ENCODE measurements at places on chromosomes 3 and 15. TPM values are rescaled to one million over a fixed set of nuclear protein-coding genes. Genes with fewer than 3 reads are reported as not detected.

FRMD4B gene
- 6.7 TPM for polyA plus RNA-seq

ONECUT1 gene
- polyA plus RNA-seq, result not detected

DNA sequence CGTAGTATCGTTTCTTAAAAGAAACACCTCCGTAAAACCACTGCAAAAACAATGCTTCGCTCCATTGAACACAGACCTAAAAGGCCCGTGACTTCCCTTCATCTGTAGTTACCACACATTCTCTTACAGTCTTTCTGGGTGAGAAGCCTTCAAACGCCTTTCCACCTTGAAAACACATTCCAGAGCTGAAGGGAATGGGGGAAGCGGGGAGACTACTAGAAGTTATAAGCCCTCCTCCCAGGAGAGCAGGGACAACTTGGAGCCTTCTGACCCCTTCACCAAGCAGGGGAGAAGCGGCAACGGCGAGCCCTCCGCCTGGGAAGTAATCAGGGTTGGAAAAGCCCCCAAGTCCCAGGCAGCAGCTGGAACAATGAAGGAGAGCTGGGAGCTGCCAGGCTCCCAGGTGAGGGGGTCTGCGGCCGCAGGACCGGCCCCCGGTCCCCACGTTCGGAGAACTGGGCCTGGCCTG is 461 bp downstream of the SECISBP2L start:
- H3K27me3 ChIP-seq, result no peaks in the 10 kb centered on the region
- H3K4me1 ChIP-seq, result peaks cover 3% of the 10 kb centered on the region
- H3K27ac ChIP-seq, result peak overlapping the region; percentile 31
- peak overlapping the region; percentile 99 for H3K4me3 ChIP-seq

- no peak for DNase-seq
- H3K4me3 ChIP-seq, result no peak overlapping the region
- no peaks in the 10 kb centered on the region for H3K36me3 ChIP-seq
- no peaks in the 10 kb centered on the region for H3K27me3 ChIP-seq
- no peak overlapping the region for H3K27ac ChIP-seq
These were observed 2.2 kb upstream of the ULK3 start for GRCh38 chr15:74845208-74845568.

MKRN3 gene
- 0.38 TPM for polyA plus RNA-seq

DNA sequence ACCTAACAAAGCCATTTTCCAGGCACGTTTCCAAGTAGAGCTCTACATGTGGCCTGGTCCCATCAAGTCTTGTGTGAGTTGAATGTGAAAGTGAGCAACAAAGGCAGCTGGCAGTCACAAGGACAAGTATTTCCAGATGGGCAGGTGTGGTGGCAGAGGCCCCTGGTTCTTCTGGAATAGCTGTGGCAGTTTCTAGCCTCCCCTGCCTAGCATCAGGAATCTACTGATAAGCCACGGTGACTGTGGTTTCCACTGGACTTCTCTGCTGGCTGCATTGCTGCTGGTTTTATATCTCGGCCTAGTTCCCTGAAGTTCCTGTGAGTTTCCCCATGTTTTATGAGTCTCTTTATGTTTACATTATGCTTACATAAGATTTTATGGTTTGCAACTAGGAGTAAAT is 117.7 kb downstream of the GOLIM4 start:
- DNase-seq, result no peak
- H3K4me3 ChIP-seq, result no peak overlapping the region
- H3K27ac ChIP-seq, result no peak overlapping the region
- H3K27me3 ChIP-seq, result no peaks in the 10 kb centered on the region
- H3K36me3 ChIP-seq, result no peaks in the 10 kb centered on the region

DNA sequence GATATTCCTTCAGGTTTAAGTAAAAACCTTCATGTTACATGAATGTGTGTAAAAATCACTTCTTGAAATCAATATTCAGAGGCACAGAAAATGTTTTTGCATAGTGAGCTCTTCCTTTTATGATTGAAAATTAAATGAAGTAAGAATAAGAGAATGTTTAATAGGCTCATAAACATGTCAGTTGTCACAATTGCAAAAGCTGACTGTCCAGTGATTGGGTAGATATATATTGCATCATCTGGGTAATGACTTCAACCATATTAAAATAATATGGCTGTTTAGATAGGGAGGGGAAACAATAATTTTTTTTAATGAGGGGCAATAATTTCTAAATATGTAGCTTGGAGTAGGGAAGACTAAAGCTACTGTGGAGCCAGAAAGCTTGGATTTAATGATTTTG is 529.8 kb upstream of the GOLIM4 start:
- DNase-seq, result no peak
- no peak overlapping the region for H3K4me3 ChIP-seq

LRRC34 gene
- polyA plus RNA-seq, result 1.7 TPM

GRCh38 chr3:177833332-177833731 is 636.0 kb upstream of the TBL1XR1 start:
- H3K4me3 ChIP-seq, result no peak overlapping the region
- peaks cover 1% of the 10 kb centered on the region for H3K4me1 ChIP-seq
- peaks cover 2% of the 10 kb centered on the region for H3K27me3 ChIP-seq
- no peaks in the 10 kb centered on the region for H3K36me3 ChIP-seq

DNA sequence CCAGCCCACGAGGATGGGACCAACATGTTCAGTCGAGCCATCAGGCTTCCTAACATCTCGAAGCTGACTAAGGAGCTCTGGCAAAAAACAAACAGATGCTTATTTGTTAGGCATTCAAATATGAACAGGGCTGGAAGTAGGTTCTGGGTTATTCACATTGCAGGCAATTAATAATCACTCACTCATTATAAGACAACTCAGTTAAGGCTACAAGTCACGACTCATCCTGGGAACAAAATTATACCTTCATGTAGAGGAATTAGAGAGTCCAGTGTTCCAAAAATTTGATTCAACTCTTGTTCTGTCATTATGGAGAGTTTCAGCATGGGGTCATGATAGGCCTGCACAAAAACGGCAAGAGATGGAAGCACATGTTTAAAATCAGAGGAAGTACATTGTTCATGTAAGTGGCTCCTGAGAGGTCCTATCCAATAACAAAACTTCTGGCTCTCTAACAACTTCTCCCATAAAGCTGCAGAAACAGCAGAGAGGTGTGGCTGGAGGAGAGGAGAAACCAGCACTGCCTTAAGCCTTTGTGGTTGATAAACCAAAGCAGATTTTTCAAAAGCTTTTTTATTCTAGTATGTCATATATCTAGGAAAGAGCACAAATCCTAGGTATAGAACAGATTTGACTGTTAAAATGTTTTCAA is 50.6 kb downstream of the ARHGEF3 start:
- DNase-seq, result no peak
- H3K27me3 ChIP-seq, result no peaks in the 10 kb centered on the region
- no peak overlapping the region for H3K27ac ChIP-seq
- H3K36me3 ChIP-seq, result no peaks in the 10 kb centered on the region
- H3K4me1 ChIP-seq, result peaks cover 13% of the 10 kb centered on the region

DNA sequence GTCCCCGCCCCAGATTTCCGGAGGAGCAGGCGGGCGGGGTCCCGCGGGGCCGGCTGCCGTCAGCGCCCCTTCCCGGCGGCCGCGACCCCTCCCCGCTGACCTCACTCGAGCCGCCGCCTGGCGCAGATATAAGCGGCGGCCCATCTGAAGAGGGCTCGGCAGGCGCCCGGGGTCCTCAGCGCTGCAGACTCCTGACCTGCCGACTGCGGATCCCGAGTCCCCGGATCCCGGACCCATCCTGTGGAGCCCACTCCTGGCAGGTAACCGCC is at the start of gene TRH:
TSS of gene TRH (plus strand) at position 157 of the 269 bp plus-strand sequence. CDS start 1,097 bp downstream, outside the sequence.
- no peak within 1 kb of the TSS for H3K4me3 ChIP-seq
- peaks cover 7% of the 10 kb centered on the region for H3K4me1 ChIP-seq
- no peaks in the 10 kb centered on the region for H3K27me3 ChIP-seq
- DNase-seq, result peak; percentile 38

RARB gene
- 3.5 TPM for polyA plus RNA-seq

DNA sequence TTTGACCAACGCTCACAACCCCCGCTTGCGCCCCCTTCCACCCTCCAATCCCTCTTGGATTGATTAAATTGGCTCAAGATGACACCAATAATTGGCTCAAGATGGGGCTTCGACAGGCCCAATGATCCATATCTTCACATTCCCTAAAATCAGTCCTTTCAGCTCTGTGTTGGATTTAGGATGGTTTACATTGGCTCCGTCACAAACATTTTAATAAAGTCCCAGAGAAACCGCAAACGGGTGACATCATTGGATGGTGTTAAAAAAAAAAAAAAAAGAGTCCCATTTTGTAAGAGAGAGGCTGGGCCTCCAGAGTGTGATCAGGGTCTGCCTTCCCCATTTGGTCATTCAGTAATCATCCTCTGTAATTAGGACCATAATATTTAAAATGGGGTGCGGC is 113.4 kb upstream of the MRPS22 start:
- no peak overlapping the region for H3K4me3 ChIP-seq
- no peak for DNase-seq
- peaks cover 25% of the 10 kb centered on the region for H3K4me1 ChIP-seq
- no peaks in the 10 kb centered on the region for H3K27me3 ChIP-seq
- no peak overlapping the region for H3K27ac ChIP-seq
- no peaks in the 10 kb centered on the region for H3K36me3 ChIP-seq

B3GALNT1 gene
- 11.6 TPM for polyA plus RNA-seq

GRCh38 chr3:110968076-110968475 is 103.5 kb upstream of the NECTIN3 start:
- no peak for DNase-seq
- no peaks in the 10 kb centered on the region for H3K4me1 ChIP-seq
- no peak overlapping the region for H3K27ac ChIP-seq
- no peaks in the 10 kb centered on the region for H3K27me3 ChIP-seq
- H3K36me3 ChIP-seq, result no peaks in the 10 kb centered on the region

DNA sequence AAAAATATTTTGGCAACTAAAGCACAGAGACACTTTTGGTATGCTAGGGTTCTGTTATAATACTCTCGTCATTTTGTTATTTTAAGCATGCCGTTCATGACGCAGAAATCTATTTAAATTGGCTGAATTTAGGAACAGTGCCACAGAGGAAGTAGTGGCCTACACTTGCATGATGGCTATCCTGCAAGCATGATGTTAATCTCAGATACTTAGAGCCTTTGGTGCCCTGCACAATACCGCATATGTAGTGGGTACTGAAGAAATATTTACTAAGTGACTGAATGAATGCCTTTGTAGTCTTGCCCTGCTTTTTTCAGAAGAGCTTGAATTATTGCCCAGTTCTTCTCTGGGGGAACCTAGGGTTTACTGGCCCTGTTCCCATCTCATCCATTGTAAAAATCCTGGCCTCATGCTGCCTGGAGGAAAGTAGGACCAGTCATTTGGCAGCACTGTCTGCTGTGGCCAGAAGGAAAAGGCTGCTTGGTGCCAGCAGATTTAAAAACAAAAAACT is 79.0 kb downstream of the SERPINI1 start:
- no peaks in the 10 kb centered on the region for H3K27me3 ChIP-seq
- peaks cover 6% of the 10 kb centered on the region for H3K4me1 ChIP-seq

DNA sequence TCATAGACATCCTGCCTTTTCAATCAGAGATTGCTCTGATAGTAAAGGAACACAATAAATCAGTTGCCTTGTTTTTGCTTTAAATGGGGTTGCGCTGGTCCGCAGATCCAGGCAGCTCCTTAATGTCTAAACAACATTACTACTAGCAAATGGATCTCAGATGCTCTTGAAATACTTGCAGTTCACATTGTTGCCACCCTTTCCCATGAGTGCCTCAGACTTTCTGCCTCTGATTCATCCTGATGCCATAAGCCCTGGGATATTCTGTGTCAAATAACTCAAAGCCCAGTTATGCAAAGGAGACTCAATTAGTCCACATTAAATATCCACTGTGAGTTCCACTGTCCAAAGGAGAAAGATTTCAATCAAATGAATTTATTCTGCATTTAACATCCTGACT is 196.7 kb downstream of the PLCH1 start:
- no peak overlapping the region for H3K4me3 ChIP-seq
- no peaks in the 10 kb centered on the region for H3K27me3 ChIP-seq
- no peaks in the 10 kb centered on the region for H3K4me1 ChIP-seq
- no peaks in the 10 kb centered on the region for H3K36me3 ChIP-seq
- no peak for DNase-seq

ACOX2 gene
- 57.7 TPM for polyA plus RNA-seq

GRCh38 chr3:134186391-134186790 is 64.3 kb downstream of the RYK start:
- no peak overlapping the region for H3K4me3 ChIP-seq
- no peak overlapping the region for H3K27ac ChIP-seq
- H3K27me3 ChIP-seq, result no peaks in the 10 kb centered on the region
- H3K36me3 ChIP-seq, result no peaks in the 10 kb centered on the region

NOX5 gene
- 1.1 TPM for polyA plus RNA-seq

GRCh38 chr15:78977091-78977571 is 32.3 kb upstream of the CTSH start:
- H3K4me3 ChIP-seq, result no peak overlapping the region
- H3K36me3 ChIP-seq, result no peaks in the 10 kb centered on the region
- peaks cover 6% of the 10 kb centered on the region for H3K4me1 ChIP-seq
- H3K27ac ChIP-seq, result no peak overlapping the region
- H3K27me3 ChIP-seq, result no peaks in the 10 kb centered on the region
- DNase-seq, result no peak

DNA sequence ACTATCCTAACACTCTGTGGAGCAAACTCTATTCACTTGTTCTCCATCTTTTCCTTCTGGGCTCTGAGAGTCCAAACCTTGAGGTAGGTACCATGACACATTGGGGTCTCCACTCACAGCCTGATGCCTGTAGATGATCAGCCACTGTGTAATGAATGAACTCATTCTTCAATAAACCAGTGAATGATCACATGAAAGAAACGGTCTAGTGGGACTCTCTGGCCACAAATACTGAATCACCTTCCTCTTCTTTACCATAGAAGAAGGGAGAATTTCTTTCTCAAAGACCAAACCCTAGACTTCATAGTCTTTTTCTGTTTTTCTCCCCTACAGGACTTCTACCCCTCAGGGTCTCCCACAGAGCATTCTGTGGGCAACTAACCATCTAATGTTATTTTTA is 20.5 kb upstream of the ABHD2 start:
- H3K36me3 ChIP-seq, result no peaks in the 10 kb centered on the region
- H3K27ac ChIP-seq, result no peak overlapping the region
- no peaks in the 10 kb centered on the region for H3K27me3 ChIP-seq
- DNase-seq, result no peak
- H3K4me1 ChIP-seq, result no peaks in the 10 kb centered on the region

ISLR gene
- 82.4 TPM for polyA plus RNA-seq

DNA sequence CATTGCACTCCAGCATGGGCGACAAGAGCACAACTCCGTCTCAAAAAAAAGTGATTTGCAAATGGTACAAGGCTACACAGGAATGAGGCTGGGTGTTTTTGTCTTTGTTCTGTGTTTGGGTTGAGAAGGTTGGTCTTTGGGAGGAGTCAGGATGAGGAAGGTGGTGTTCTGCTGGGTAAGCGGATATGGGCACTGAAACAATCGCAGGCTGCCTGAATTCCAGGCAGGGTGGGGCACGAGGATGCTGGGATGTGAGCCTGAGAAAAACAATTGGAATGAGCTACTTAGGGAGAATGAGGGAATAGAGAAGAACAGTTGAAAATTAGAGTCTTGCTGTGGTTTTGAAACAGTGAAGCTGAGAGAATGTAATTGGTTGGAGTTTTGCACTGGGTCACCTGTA is 51.6 kb downstream of the ZBTB38 start:
- peaks cover 5% of the 10 kb centered on the region for H3K4me1 ChIP-seq
- no peak overlapping the region for H3K4me3 ChIP-seq
- no peak overlapping the region for H3K27ac ChIP-seq

- H3K27ac ChIP-seq, result no peak overlapping the region
- H3K36me3 ChIP-seq, result no peaks in the 10 kb centered on the region
- peaks cover 4% of the 10 kb centered on the region for H3K4me1 ChIP-seq
- no peaks in the 10 kb centered on the region for H3K27me3 ChIP-seq
These were observed 213.2 kb upstream of the IL12A start for GRCh38 chr3:159775372-159775961.

TP63 gene
- polyA plus RNA-seq, result 0.19 TPM
